Right kidney (tissue), 9 donors: ENCODE measurements at places on chromosomes 7 and 10.

DNA sequence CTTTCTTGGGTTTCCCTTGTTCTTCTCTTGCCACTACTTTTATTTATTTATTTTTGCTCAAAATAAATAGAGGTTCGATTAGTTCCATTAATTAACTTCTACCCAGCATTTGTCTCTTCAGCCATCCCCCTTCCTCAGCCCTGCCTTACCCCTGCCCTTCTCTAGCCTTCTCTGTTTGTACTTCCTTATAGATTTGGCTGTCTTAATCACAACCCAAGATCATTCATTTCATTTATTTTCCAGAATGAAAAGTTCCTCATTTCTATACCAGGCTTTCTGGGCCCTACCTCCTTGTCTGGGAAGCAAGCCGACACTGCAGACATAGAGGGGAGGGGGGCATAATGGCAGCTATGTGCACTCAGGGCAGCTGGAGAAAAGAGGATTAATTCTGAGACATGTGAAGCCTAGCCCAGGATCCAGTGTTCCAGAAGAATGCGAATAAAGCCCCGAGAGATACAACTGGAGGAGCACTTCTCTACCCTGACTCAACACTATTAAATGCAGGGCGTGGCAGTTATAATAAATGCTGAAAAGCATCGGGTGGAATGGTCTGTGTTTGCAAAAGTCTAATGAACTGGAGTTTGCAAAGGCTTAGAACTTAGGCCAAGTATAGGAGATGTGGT, 6.4 kb upstream of the PDCD4 start:
- DNase-seq, result no peak

DNA sequence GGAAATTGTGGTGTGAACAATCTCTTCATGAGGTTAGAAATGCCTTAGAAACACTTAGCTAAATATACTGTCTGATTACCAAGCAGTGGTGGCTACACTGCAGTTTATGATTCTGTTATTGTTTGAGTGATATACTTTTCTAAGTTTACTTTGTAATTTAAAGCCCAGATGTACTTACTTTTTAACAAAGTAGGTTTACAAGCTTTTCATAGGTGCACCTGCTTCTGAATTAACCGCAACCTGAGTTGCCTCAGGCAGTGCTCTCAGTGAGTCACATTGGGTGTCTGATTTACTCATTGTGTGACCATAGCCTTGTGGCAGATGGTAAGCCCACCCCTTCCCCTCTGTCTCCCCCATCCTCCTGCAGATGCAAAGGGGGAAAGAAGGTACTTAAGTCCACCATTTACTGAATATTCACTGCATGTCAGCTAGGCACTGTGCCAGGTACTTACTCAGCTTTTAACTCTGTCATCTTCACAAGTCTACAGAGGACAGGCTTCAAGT, 9.0 kb downstream of the MTURN start:
- no peak for DNase-seq

- no peak for DNase-seq
Observed at GRCh38 chr7:157016024-157016351, 5.5 kb upstream of the MNX1 start.

DNA sequence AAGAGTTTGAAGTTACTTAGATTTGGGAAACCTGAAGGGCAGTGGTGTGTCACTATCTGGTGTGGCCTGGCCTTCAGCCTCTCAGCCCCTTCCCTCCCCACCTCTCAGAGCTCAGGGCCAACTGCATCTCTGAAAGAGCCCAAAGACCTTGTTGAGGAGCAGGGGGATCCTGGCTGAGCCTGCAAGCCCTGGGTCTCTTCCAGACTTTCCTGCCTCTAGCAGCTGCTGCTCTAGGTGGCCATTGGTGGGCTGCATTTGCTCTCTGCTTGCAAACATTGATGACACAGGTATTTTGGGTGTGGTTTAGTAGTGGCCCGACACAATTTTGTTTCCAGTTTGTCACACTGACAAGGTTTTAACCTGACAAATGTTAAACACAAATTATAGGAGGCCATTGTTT, 3.1 kb upstream of the UPP1 start:
- no peak for DNase-seq

- DNase-seq, result no peak
Observed at GRCh38 chr10:43821103-43821502, 172.4 kb upstream of the ZNF32 start.

- peak; percentile 6 for DNase-seq
Observed at GRCh38 chr10:99172128-99172738, 63.4 kb downstream of the HPSE2 start.

DNA sequence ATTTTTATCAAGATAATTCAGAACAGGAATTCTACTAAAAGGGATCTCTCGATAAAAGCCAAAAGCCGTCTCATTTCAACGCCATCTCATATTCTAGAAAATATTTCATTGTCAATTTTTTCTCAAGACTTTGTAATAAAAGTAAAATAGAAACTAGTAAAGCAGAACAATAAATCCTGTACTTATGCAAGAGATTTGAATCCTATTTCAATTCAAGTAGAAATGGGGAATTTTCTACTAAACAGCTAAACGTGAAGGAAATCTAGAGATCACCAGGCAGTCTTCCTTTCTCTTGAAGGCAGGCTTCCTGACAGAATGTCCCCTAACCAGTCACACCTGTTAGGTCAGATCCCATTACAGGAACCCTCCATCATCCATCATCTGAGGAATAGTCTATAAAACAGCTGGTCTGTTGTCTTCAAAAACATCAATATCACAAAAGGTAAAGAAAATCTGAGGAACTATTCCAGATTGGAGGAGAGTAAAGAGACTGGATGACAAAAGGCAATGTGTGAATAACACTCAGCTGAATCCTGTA, 23.7 kb downstream of the USP6NL start:
- no peak for DNase-seq

DNA sequence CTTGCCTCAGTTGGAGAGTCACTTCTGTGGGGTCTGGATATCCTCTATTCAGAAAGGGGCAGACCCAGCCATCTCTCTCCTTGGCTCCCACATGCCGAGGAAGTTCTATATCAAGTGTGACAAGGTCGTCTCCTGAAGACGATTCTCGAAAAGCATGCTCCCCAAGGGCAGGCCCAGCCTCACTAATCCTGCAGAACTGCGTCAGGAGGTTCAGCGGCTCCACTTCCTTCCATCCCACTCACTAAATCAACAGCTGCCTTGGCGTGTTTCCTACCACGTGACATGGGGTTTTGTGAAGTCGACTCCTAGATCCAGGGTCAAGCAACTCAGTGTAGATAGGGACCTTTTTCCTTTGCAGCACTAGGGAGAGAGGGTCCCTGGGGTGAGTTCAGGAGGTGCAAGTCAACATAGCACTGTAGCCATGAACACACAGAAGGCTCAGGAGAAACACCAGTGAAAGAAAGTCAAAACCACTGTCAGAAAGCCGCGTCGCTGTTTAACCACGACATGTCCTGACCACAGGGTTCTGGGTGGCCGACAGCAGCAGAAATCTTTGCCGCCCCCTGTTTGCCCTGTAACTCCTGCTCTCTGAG, 156.4 kb downstream of the PRPF18 start:
- DNase-seq, result no peak

GRCh38 chr7:69412331-69413146, 185.7 kb upstream of the AUTS2 start:
- DNase-seq, result no peak

- no peak for DNase-seq
Observed at GRCh38 chr7:115133248-115133647, 211.4 kb downstream of the MDFIC start.

DNA sequence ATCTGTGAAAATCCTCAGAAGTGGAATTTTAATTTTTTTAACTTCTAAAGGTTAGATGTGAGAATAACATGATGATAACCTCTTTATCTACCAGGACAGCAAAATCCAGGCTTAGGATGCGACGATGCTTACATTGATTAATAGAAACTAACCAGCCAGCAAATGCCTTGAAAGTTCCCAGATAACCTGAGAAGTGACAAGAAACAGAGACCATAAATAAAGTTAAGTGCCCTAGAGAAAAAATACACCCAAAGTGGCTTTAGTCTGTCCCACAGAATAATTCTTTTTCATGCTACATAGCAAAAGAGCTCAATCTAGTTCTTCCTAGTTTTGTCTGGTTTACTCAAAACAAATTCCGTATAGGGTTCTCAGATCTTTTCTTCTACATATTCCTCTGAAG, 262.7 kb downstream of the WDR11 start:
- DNase-seq, result no peak

DNA sequence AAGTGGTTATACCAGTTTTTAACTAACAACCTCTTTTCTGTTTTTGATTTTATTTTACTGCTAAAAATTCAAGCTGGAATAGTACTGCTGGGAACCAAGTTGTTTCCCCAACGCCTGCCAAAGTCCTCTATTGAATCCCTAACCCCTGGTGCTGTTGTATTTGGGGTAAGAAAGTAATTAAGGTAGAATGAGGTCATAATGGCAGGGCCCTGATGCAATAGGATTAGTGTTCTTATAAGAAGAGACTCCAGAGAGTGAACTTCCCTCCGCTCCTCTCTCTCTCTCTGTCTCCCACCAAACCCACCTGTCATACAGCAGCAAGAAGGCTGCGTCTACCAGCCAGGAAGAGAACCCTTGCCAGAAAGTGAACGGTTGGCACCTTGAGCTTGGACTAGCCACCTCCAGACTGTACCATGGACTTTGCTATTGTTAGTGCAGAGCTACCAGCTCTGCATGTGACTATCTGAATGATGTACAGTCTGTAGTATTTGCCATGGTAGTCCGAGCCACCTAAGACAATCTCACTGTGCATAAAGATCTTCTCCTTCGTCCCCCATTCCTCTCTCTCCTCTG, 86.5 kb upstream of the KLF6 start:
- DNase-seq, result no peak

- DNase-seq, result no peak
Observed at GRCh38 chr10:32995751-32996150, 37.7 kb upstream of the ITGB1 start.

GRCh38 chr10:78045237-78045636, 11.6 kb downstream of the RPS24 start:
- DNase-seq, result no peak

- no peak for DNase-seq
Observed at GRCh38 chr7:18941207-18941606, 176.2 kb downstream of the TWIST1 start.

DNA sequence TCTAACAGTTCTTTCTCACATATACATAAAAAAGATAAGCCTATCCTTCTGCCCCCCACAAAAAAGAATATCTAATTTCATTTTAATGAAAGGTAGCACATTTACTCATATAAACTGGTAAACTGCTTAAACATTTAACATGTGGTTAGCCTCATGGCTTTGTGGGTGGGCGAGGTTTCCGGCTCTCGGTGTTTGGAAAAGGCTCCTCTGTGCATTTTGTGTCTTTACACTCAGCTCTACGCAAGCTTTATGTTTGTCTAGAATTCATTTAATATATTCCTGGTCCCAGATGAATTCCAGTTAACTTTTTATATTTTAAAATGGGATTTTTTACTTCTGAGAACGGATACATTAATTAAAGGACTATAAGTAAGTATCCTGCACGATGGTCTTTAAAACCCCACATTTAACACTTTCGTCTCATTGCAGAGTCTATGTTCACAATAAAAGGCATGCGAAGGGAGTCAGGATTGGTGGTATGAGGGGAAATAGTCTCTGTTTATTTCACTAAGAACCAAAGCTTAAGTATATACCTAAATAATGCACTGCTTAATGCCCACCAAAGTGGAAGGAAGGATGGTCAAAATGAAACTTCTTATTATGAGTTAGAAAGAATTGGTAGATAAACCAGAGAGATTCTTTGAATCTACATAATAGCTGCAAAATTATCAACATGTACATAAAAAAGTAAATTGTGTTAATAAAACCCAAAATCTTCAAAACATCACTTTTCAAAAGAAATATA, 197.2 kb downstream of the CRPPA start:
- DNase-seq, result no peak

GRCh38 chr7:120460949-120461348, 188.0 kb downstream of the KCND2 start:
- DNase-seq, result no peak

DNA sequence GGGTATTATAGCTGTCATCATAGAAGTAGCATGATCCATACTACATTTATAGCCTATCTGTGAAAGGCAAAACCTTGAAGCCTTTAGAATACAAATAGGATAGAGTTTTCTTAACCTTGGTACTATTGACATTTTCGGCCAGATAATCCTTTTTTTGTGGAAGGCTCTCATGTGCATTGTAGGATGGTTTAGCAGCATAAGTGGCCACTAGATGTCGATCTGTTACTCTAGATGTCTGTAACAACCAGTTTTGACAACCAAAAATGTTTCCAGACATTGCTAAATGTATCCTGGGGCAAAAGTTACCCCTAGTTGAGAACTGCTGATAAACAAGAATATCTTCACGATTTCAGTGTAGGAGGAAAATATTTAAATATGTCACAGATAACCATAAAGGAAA, 319.4 kb upstream of the GALNT17 start:
- no peak for DNase-seq

- DNase-seq, result no peak
Observed at GRCh38 chr10:65793738-65794425, 1132.0 kb upstream of the LRRTM3 start.

GRCh38 chr10:75861582-75861981, 430.2 kb downstream of the LRMDA start:
- DNase-seq, result no peak

- no peak for DNase-seq
Observed at GRCh38 chr10:62614389-62615157, 189.9 kb upstream of the ADO start.

DNA sequence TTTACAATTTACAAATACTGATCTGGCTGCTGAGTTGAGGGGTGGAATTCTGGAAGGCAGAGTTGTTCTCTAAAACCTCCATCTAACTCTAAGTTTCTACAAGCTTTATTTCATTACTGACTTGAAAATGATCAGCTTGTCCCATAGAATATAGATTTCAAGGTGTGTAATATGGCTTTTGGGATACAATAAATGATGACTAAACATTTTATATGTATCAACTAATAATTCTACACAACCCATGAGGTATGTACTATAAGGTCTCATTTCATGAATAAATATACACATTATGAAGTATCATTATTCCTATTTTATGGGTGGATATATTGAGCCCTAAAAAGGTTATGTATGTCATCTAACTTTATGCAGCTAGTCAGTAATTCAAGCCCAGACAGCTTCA, 1214.3 kb upstream of the SORCS1 start:
- no peak for DNase-seq
